Stimulated activated CD8-positive, alpha-beta memory T cell treated with anti-CD3 and anti-CD28 coated beads, Interleukin-7, amount 100 ng/mL, for 1 hour (primary cell): ENCODE measurements at places on chromosomes 12 and 14.

DNA sequence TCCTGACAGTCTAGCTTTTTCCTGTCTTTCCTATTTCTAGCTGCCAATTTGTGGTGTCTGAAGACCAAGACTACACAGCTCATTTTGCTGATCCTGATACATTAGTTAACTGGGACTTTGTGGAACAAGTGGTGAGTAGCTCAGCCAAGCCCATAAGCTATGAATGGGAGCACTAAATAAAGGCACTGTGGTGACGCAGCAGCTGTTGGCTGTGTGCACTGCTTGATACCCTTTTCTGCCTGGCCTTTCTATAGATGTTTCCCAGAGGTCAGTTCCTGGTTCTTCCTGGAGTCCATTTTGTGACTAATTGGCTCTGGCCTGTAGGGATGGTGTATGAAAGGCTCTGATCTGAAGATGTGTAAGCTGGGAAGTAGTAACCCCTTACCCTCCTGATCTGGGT is 20.5 kb downstream of the RNF10 start:
- DNase-seq: no peak

DNA sequence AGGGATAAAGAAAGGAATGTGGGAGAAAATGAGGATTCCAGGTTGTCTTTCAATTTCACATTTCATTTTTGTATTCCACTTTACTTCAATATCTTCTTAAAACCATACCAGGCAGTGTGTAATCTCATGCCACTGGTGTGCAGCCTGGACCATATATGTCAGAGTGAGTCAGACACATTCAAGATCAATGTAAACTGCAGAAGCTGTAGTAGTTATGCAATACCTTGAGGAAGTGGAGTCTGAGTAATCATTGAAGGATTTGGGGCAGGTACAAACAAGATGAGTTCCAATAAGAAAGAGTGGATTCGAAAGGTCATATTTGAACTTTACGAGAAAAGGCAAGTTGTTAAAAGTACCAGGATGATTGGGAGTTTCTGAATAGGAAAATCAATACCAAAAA is 14.1 kb downstream of the PLCZ1 start:
- no peak for DNase-seq

GRCh38 chr12:81792666-81793065 is 33.5 kb upstream of the PPFIA2 start:
- DNase-seq: no peak

DNA sequence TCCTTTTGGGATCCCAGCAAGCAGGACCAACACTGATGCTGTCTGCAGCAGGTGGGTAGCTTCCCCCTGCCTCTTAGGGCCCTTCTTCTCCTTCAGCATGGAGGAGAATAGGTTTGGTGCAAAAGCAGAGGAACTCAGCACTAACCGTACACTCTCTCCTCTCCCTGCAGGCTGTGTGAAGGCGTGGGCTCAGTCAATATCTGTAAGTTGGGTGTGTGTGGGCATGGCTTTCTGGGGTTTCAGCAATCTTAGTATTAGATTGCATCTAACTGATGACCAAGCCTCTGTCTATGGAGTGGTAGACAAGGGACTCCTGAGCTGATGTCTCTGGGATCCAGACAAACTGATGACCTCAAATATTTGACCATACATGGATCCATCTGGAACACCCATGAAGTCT is 14.3 kb downstream of the KRT85 start:
- DNase-seq: no peak

- no peak for DNase-seq
Observed at GRCh38 chr12:1500095-1500801, 94.1 kb downstream of the FBXL14 start.

DNA sequence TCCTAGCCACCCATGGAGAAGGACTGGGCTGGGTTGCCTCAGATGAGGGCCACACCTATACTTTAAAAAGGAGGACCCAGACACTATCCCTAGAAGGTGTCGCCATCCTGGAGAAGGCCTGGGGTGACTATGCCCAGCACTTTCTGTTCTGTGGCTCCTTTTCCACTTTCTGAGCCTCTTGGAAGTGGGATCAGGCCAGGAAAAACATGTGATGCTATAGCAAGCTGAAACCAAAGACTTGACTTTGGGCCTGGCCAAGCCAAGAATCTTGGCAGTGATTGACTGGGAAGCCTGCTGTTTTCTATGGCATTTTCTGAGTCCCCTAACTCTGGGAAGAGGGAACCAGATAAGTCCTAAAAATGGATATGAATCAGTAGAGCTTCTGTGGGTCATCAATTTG is 332.3 kb downstream of the ZFP36L1 start:
- no peak for DNase-seq

DNA sequence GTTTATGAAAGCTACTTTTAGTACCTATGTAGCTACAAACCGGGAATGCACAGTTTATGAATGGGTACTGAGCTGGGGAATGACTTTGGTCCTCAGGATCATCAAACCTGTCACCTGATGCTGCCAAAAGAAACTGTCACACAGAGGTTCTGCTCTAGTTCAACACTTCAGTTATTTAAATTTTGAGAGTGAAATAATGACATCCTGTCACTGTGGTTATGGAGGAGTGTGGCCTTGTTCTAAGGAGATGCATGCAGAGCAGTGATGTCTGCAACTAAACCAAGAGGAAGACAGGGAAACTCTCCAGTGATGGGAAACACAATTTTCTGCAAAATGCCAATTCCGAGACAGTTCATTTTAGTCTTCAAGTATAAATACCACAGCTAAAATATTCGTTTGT is 4.8 kb upstream of the AEBP2 start:
- DNase-seq: no peak

GRCh38 chr14:73684627-73685026 is 29.6 kb downstream of the PNMA1 start:
- DNase-seq: no peak

DNA sequence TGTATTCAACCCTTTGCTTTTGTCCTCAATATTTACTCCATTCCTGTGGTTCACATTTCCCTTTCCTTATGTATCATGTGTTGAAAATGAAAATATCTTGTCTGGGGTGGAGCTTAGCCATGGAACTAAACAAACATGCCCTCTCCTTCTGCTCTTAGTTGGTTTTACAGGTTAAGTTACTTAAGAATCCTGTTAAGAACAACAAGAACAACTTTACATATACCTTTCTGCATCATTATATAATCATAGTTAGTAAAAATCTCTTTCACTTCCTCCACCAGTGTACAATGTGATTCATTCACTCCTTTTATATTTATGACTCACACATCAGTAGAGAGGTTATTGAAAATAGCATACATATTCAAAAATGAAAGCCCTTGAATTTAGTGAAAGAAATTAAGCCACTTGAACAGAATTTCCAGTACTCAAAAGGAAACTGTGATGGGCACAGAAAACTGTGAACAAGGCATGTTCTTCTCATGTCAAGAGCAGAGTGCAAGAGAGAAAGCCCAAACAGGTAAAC is 307.7 kb downstream of the CCDC91 start:
- DNase-seq: no peak

GRCh38 chr12:117466677-117467362 is 105.4 kb upstream of the NOS1 start:
- no peak for DNase-seq

- no peak for DNase-seq
Observed at GRCh38 chr14:72699852-72700257, 194.0 kb downstream of the DPF3 start.

DNA sequence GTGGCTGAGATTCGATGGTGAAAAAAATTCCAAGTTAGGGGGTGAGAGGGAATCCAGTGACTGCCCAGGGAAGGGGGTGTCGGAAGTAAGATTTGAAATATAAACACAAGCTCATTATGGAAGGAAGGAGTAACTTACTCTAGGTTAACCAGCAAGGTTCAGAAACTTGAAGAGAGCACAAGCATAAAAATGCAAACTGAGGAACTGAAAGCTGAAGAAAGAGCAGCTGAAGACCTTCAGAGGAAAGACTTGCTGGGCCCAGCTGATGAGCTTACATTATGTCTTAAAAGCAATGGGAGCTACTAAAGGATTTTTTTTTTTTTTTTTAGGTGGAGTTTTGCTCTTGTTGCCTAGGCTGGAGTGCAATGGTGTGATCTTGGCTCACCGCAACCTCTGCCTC is 189.7 kb upstream of the GRIN2B start:
- no peak for DNase-seq

GRCh38 chr12:10363658-10363913 is 26.3 kb downstream of the KLRK1 start:
- no peak for DNase-seq

- DNase-seq: no peak
Observed at GRCh38 chr12:62647586-62647985, 181.0 kb downstream of the MON2 start.

GRCh38 chr14:54535126-54535525 is 25.4 kb downstream of the CGRRF1 start:
- no peak for DNase-seq

DNA sequence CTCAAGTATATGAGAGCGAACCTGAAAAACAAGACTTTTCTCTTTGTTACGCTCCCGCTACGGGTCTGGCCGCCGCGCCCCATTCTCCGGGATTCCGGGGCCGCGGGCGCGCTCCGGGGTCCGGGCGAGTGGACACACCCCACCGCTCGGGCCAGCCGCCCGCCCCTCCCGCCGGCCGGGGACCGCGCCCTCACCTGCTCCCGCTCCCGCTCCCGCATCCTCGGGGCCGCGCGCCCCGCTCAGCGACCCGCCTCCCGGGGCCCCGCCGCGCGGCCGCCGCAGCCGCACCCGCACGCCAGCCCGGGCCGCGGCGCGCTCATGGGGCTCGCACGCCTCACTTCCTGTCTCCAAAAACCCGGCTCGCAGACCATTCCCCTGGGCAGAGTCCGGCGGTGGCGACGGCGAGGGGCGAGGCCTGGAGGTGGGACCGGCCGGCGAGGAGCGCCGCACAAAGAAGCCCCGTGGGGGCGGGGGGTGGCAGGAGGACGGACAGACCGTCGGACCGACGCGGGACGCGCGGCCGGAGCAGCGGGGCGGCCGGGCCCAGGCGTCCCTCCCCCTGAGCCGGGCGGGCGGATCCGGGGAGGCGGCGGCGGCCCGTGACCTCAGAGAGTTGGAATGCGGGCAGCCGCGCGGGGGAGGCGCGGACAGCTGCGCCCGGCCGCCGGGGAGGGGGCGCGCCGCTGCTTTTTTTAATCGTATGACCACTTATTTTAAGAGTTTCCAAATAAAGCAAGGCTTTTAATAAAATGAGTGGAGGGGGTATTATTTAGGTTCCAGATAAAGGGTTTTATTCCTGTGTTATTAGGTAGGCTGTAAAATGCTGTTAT is at the start of gene PTPN21:
Gene PTPN21 (minus strand): TSS at position 551 of the 830 bp plus-strand sequence. CDS start 4,590 bp downstream, outside the sequence.
- DNase-seq: no peak

GRCh38 chr14:52068615-52069306 is at the start of gene NID2:
TSS of gene NID2 (minus strand) at chr14:52069059. CDS start at chr14:52068994, 65 bp downstream.
- DNase-seq: no peak

- no peak for DNase-seq
Observed at GRCh38 chr12:40144023-40144422, 38.1 kb upstream of the SLC2A13 start.

GRCh38 chr12:67091678-67092077 is 177.5 kb upstream of the CAND1 start:
- no peak for DNase-seq

DNA sequence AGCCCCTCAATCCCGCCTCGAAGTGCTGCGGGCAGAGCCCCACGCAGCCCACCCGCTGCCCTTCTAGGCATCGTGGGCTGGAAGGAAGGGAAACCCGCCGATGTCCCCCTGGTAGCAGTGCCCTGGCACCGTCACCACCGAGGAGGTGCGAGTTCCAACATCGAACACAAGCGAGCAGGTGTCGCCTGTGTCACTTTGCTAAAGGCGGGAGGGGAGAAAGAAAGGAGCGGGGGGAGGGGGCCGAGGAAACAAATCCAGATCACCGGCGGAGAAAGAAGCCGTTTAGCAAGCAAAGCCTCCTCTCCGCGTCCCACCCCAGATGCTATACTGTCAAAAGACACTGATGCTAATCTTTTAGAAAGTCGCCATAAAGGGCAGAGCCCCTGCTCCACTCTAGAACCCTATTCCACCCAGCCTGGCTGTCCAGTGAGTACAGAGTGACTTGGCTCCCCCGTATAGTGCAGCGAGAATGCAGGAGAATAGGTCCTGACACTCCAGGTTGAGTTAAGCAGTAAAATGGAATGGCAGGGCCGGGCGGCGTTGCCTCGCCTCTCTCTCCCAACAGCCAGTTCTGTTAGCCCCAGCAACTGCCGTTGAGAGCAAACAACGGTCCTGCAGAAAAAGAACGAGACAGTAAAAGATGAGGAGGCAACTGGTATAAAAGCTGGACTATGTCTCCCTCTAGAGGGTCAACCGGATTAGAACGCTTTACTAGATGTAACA is 67.9 kb upstream of the USP15 start:
- no peak for DNase-seq

DNA sequence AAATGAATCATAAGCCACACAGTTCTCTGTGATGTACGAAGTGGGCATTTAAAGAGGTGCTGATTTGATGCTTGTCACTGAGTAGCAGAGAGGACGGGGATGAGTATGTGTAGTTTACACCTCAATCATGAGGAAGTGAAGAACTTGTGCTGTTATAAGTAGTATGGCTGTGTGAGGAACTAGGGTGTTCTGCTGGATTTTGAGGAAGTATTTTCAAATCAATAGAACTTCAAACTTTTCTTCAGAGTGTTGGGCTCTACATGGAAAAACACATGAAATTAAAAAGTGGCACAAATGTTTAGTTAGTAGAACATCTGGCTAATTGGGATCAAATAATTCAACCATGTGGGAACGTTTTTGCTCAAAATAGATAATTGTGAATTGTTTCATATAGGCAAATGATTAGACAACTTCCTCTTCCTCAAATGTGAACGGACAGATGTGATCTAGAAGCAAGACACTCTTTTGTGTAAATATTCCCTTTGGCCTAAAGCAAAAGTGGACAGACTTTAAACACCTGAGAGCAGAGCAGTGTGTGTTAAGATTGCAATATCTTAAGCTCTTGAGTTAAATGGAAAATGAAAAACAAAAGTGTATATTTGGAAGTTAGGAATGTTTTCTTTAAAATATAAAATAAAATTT is 168.5 kb downstream of the NAV3 start:
- no peak for DNase-seq

DNA sequence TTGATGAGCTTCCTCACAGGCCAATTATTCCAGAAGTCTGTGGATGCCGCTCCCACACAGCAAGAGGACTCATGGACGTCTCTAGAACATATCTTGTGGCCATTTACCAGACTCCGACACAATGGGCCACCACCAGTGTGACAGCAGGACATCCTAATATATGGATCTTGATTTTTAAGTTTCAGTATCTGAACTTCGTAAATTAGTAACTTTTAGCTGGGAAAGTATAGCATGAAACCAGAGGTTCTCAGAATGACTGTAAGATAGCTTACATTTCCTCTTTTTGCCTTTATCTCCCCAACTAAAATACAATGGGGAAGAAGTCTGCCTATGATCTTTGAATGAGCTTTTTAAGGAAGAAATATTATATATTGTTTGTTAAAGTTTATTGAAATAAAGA is 87.0 kb downstream of the DNAI7 start:
- no peak for DNase-seq

- DNase-seq: no peak
Observed at GRCh38 chr14:101884089-101884933, 80.1 kb upstream of the DYNC1H1 start.

GRCh38 chr14:70660967-70661893 is 19.5 kb downstream of the TTC9 start:
- DNase-seq: no peak

DNA sequence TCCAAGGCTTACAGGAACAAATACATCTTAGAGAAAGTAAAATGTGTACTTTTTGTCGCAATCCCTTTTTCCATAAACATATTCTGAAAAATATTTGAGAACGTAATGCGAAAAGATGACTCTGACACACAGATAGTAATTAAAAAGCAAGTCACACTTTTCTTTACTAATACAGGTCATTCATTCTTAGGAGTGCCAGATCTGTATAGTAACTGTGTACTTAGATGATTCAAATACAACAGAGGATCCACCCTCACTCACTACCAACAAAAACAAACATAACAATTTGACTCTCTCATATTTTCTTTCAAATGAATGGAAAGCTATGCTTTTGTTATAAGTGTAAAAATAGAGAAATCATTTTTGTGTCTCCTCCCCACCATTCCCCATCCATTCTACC is 795.4 kb downstream of the SLC6A15 start:
- DNase-seq: no peak
